ENCODE measurements at places on chromosomes 6 and 20.

DNA sequence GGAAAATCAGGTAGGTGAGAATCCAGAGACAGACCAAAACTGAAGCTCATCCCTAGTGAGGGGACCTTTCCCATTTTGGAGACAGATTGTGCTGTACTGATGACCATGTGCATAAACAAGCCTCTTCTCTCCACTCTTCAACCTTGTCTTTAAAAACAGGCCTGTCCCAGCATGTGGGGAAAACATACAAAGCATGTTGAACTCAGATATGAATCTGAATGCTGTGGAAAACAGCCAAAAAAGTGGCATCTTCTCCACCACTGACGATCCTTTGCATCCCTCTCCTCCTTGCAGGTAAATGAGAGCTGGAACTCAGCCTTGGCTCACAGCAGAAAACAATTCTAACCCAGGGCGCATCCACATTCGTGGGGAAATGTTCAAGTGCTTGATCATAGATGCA is 123.7 kb upstream of the FOXQ1 start:
- DNase-seq = no peak

- DNase-seq = peak; percentile 57
These were observed 468.3 kb downstream of the CDC5L start for GRCh38 chr6:44855562-44856411.

DNA sequence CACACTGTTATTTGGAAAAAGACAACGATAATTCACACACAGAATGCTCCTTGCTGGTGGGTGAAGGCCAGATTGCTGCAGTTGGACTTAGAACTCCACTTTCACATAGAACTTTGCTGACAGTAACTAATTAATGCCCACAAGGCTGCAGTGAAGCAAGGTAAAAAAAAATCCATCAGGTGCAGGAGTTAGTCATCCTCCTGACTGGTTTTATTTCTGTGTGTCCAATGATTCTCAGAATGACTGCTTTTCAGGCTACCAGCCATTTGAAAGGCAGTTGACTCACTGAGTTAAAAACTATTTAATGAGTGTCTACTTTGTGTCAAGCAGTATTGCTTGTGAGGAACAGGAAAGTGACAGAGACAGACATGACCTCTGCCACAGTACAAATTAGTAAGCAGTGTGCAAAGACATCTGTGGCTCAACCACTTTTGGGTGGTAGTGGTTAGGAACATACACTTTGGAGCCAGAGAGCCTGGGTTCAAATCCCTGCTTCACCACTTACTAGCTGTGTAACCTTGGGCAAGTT is 41.9 kb downstream of the ELOVL5 start:
- no peak for DNase-seq

DNA sequence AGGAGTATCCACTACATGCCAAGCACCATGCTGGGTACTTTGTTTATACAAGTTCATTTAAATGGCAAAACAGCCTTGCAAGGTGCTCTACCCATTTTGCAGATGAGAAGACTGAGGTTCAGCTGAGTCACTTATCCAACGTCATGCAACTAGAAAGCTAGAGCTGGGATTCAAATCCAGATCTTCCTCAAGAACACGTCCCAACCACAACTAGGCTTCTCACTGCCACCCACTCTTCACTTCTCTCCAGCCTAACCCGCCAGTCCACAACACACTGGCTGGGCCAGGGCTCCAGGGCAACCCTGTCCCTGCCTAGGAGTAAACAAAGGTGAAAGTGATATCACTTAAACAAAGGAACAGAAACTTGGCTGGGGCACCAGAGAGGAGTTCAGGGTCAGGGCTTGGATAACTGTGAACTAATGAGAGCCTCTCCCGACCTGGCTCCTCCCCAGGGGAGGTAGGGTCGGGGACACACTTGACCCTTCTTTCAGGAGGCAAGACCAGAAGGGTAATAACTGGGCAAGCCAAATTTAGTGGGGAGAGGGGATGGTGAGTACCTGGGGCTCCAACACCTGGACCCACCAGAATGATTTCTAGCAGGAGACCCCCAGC is 7.9 kb downstream of the SDC4 start:
- DNase-seq = no peak

DNA sequence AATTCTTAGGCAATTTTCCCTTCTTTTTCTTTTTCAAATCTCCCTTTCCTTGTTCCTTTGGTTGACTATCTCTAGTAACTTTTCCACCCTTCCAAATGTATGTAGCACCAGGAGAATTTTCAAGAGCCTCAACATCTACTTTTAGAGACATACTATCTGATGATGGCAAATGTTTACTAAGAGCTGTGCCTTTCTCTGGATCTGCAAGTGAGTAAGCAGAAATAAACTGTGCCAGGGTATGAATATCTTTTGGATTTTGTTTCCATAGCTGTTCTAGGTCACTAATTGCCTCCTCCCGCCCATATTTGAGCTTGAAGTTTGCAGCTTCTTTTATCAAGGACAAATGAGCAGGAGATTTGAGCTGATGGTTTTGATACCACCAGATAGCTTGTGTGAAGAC is 69.5 kb downstream of the GTF2H5 start:
- DNase-seq = no peak

DNA sequence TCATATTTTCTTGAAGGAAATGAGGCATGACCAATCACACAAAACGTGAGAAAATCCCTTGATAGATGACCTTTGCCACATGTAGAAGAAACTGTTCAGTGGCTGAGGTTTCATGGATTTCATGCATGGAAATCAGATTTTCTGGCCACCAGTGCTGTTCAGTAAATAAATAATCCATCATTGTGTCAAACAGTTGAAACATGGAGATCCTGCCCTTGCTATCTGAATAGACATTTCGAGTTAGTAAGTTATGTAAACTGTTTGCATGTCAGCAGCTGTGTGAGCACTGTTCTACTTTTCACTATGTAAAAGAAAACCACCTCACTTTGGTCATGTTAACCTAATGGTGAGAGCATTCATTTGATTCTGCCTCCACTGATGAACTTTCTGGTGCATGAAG is 793.9 kb upstream of the EPHA7 start:
- no peak for DNase-seq

DNA sequence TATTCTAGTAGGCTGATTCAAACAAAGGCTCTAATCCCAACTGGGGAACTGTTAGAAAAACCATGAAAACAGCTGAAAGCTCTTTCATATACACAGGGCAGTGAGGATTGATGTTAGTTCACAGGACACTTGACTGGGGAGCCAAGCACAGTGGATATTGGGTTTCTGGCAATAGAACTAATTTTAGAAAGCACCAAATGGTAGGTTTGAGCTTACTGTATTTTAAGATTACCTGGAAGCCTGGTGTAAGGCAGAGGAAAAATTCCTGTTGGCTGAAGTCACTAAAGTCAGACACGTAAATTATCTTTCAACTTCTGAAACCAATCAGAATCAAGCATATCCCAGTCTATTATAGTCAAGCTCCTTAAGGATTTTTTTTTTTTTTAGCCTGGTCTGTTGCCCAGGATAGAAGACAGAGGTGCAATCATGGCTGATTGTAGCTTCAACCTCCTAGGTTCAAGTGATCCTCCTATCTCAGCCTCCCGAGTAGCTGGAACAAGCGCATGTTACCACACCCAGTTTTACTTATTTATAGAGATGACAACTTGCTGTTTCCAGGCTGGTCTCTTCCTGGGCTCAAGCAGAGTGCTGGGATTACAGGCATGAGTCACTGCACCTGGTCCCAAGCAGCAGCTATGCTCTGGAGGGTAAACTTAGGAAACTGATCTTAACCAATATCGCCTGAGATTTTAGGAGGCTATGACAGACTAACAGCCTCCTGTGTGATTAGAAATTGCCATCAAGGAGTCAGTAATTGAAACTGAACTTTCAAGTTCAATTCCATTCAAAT is 32.5 kb upstream of the SYNCRIP start:
- DNase-seq = no peak

- no peak for DNase-seq
These were observed 74.5 kb downstream of the SSR1 start for GRCh38 chr6:7238526-7238899.

DNA sequence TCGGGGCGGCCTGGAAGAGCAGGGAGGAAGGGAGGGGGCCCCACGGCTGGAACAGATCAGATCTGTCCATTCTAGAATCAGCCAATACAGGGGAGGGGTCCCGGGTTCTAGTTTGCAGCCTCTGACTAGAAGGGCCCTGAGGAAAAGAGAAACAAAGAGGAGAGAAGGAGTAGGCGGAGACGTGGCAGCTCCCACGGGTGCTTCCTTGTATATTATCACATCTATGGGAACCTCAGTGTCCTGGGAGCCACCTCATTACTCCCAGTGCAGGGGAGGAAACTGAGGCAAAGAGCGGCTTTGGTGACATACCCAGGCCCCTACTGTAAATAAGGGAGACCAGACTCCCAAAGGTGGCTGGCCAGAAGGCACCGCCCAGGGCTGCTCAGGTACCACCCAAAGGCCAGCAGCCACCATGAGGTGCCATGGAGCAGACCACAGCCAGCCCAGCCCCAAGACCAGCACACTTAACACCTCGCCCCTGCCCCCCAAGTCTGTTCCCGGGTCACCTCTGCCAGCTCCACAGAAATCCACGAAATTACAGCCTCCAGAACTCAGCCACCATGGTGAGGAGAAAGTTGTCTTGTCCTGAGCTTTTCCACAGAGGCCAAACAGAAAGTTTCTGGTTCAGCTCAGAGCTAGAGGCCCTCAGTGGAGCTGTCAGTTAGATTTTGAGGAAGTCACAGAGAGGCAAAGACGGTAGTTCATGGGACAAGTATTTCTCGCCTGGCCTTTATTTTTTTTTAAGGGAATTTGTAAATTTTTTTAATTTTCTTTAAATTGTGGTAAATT is 2.1 kb downstream of the ZC3H12D start:
- DNase-seq = no peak

DNA sequence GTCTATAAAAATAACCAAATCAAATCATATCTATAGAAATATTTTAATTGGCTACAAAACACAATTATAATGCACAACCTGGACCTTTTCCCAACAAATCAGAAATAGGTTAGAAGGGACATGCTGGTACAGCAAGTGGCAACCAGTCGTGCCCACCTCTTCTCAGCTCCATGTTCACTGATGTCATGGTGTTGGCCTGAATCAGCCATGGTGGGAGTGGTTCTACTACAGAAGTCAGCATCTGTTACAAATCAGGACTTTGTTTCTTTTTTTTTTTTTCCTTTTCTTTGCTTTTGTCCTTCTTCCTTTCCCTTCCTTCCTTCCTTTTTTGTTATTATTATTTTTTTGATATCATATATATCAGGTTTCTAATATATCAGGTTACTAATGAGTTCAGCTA is 91.2 kb downstream of the RALGAPA2 start:
- no peak for DNase-seq

DNA sequence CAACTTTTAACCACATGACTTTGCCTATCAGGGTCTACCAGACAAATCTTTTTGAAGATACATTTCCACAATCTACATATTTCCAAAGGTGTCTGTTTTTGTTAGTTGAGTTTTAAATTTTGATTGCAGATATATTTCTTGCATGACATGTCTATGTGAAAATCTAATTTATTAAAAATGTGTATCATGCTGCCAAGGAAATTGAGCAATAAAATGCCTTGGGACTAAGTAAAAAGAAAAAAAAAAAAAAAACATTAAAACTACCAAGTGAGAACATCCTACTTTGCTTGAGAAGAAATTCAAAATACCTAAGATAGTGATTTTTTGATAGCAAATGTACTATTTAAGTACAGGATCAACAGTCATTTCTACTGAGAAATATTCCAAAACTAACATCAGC is 17.7 kb downstream of the SLC17A5 start:
- no peak for DNase-seq

DNA sequence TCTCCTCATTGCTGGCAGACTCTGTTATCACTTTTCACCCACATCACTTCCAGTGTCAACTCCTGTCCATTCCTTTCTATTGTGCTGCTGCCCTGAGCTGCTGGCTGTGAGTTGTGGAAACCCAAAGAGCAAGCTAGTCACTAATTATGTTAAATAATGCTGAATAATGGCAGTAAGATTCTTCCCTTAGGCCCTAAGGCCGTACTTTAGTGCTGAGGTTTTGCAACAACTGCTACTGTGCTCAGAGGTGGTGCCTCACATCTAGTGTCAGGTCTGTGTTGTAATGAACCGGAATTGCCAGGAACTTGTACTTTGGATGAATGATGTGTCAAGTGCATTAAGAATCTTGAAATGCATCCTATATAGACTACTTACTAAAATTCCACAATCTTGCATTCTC is 372.2 kb upstream of the RNF217 start:
- DNase-seq = no peak

GRCh38 chr6:156434795-156435190 is 342.4 kb upstream of the ARID1B start:
- no peak for DNase-seq

GRCh38 chr6:6586671-6587526 is 1.6 kb upstream of the LY86 start:
- DNase-seq = no peak

DNA sequence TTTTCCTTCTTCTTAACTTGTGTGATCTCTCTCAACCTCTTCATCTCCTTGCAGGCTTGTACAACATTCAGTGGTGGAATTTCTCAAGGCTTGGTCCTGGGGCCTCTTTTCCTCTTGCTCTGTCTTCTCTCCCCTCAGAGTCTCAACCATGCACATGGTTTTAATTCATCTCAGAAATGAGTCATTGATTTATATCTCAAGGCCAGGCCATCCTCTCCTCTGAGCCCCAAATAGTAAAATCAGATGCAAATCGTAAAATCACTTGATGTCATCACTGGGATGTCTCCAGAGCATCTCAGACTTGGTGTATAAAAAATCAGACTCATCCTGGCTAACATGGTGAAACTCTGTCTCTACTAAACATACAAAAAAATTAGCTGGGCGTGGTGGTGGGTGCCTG is 85.0 kb downstream of the FNDC1 start:
- peak; percentile 77 for DNase-seq

DNA sequence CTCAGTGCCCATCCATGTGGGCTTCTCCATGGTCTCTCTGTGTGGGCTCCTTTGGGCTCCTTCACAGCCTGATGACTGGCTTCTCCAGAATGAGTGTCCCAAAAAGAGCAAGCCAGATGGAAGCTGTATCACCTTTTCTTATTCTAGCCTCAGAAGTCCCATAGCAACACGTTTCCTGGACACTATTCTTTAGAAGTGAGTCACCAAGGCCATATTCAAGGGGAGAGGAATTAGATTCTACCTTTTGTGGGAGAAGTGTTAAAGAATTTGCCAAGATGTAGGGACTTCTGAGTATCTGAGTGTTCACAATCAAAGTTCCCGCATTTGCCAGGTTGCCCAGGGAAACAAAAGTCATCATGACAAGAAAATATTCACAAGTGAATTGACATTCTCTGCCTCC is 20.7 kb upstream of the TBC1D22B start:
- DNase-seq = no peak

DNA sequence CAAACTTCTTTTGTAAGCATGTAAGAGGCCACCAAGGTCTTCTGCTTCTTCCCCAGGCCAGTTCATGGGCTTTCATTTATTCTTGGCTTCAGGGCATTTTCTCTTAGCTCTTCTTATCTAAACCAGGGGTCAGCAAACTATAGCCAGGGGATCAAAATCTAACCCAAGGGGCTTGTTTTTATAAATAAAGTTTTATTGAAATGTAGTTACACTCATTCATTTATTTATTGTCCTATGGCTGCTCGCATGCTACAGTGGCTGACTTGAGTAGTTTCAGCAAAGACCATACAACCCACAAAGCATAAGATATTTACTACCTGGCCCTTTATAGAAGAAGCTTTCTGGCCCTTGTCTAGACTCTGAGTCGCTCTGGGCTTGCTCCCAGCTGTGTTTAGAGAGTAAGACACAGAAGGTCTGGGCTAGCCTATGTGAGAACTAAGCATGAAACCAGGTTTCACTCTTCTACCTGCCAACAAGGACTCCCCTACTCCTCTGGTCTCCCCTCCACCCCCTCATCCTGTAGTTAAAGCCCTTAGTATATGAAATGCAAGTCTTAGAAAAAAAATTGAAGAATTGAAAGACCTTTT is 43.2 kb downstream of the KHDC1L start:
- no peak for DNase-seq

All from GM04503 (cell line).